ENCODE measurements at places on chromosomes 11 and 22.

DNA sequence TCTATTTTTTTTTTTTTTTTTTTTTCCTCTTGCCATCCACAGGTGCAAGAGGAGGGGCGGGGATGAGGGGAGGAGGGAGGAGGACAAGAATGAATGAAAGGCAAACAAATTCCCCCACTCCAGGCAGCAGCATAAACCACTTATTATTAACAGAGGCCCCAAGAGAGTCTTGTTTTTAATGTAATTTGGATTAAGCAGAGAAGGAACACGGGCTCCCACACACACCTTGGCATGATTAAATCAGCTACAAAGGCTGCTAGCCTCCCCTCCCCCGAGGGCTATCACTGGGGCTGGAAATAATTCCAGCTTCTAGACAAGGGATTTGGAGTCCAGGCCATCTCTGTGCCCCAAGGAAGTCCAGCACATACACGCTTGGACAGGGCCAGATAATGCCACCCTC lies 93.4 kb upstream of the DRD2 start:
- no peak for DNase-seq

GRCh38 chr11:78234006-78234405 lies 45.3 kb downstream of the USP35 start:
- no peak for DNase-seq

GRCh38 chr11:94925422-94926270 lies 47.7 kb downstream of the CWC15 start:
- no peak for DNase-seq

- no peak for DNase-seq
Measured at GRCh38 chr22:33678523-33678922, 241.8 kb downstream of the LARGE1 start.

DNA sequence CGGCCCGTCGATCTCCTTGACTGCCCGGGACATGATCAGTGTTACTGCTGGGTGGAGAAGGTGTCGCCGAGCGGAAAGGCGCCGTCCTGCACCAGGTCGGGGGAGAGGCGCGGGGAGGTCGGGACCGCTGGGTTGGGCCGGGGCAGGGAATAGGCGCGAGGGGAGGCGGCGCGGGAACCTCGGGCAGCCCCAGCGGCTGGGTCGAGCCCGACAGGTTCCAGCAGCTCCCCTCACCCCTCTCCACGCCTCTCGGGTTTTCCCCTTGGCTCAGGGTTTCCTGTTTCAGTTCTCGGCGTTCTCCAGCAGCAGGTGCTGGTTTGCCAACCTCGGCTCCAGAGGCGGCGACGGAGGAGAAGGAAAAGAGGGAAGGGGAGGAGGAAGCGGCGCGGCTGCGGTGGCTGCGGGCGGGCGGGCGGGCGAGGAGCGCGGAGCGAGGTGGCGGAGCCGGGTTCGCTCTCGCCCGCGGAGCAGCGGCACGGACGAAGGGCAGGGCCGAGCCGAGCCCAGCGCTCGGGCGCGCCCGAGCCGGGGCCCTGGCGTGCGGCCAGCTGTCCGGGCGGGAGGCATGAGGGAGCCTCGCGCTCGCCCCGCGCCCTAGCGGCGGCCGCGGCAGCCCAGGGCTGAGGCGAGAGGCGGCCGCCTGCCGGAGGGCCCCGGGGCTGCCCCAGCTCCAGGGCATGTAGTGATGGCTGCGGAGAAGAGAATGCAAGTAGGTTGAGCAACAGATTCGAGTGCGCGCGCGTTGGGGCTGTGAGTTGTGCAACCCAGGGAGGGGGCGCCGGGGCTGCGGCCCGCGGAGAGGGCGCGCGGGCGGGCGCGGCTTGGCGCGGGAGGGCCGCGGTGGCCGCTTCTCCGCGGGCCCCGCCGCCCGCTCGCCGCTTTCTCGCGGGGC lies at the start of gene ZC3H12C:
Gene ZC3H12C, plus strand, starts transcription at position 878 of the 892 bp plus-strand sequence. CDS start 20 bp downstream, outside the sequence.
- DNase-seq, result peak; percentile 79

GRCh38 chr11:67576735-67577475 lies 6.7 kb upstream of the GSTP1 start:
- no peak for DNase-seq

GRCh38 chr11:15629690-15630321 lies 515.1 kb downstream of the INSC start:
- no peak for DNase-seq

DNA sequence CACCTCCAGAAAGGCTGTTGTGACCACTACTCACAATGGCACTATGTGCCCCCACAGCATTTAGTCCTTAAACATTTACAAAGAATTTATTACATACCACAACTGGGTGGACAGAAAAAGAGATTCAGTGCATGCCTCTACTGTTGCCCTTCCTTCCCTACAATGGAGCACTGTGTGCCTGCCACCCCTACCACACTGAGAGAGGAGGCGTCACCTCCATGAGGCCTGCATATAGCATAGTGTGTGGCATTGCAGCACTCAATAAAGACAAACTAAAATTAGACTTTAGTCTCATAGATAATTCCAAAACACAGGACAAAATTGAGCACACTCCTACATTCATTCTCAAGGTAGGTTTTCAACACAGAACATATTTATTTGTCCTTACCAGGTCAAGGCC lies 25.8 kb downstream of the THAP12 start:
- no peak for DNase-seq

DNA sequence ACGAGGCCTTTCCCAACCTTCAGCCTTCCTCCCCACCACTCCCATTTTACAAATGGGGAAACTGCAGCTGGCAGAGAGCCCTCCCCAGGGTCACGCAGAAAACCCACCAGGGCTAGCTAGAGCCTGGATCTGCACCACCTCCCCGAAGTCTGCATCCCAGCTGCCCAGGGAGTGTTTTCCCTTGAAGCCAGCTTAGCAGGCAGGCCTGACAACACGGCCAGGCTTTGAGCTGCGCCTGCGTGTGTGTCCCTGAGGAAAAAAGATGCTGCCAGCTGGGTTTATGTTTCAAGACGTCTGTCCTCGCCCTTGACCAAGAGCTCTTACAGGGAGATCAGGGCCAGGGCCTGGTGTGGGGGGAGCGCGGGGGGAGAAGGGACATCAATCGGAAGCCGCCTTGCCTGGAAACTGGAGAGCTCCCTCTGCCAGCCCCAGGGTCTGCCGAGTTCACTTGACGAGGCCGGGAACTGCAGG lies 20.3 kb downstream of the WNT11 start:
- no peak for DNase-seq

DNA sequence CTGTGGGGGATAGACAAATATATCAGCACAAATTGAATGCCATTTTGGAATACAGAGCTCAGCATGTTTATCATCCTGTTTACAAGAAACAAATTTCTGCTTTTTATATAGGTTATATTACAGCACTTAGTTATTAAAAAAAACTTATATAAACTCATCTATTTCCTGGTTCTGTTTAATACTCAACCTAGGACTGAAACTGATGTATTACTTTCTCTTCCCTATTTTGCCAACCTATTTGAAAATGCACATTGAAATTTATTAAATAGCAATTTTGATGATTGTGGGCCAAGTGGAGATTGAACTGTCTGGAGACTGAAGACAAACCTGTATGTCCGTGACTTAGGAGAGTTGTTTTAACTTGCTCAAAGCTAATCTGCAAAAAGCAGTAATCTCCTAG lies 288.3 kb upstream of the ANO3 start:
- no peak for DNase-seq

DNA sequence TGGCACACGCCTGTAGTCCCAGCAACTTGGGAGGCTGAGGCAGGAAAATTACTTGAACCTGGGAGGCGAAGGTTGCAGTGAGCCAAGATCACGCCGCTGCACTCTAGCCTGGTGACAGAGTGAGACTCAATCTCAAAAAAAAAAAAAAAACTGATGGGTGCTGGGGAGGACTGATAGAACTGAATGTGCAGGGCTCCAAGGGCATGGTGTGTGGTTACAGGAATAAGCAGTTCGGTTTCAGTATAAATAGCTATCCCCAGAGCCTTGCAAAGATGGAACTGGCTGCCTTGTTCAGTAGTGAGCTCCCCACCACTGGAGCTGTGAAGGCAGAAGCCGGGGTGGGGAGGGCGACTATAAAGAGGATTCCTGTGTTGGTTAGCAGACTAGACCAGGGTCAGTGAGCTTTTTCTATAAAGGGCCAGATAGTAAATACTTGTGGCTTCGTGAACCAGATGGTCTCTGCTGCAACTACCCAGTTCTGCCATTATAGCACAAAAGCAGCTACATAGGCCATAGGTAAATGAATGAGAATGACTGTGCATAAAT lies 5.9 kb downstream of the TOM1 start:
- DNase-seq, result no peak

GRCh38 chr22:43176090-43176489 lies 10.8 kb downstream of the TTLL12 start:
- DNase-seq, result no peak

GRCh38 chr11:70139785-70140410 lies 61.8 kb downstream of the ANO1 start:
- DNase-seq, result no peak

DNA sequence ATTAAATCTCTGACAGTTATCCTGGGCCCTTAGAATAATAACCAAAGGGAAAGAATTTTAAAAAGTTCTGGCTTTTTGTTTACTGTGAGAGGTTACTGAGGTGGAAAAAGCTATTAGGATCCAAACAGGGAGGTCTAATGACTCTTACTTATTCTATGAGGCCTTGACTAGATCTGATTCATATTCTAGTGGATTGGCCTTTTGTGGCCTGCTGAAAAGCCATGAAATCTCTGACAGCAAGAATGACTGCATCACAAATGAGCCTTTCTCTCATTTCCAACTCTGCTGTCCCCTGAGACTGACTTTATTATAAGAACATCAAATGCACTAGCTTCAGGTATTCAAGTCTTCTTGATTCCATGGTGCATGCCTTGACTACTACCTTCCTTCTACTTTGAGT lies 1797.6 kb downstream of the LRRC4C start:
- DNase-seq, result no peak

DNA sequence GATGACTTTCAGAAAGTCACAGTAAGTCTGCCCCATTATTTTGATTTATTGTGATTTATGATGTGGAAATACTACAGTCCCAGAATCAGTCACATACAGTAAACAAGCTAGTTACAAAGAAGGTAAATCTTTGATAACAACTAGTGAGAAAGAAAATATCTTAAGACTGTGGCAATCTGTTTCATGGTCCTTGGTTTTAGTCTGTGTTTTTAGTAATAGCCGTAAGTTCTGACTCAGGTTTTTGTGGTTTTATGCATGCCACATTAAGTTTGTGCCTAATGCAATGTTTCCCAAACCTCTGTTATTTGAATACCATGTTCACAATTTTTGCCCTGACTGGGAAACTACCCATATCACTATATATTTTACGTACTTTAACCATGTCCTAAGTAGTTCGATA lies 6.7 kb downstream of the CEP295 start:
- no peak for DNase-seq
